ENCODE measurements at places on chromosomes 11 and 22.

GRCh38 chr22:29979777-29980321, 96.9 kb downstream of the MTMR3 start:
- peak; percentile 19 for DNase-seq

DNA sequence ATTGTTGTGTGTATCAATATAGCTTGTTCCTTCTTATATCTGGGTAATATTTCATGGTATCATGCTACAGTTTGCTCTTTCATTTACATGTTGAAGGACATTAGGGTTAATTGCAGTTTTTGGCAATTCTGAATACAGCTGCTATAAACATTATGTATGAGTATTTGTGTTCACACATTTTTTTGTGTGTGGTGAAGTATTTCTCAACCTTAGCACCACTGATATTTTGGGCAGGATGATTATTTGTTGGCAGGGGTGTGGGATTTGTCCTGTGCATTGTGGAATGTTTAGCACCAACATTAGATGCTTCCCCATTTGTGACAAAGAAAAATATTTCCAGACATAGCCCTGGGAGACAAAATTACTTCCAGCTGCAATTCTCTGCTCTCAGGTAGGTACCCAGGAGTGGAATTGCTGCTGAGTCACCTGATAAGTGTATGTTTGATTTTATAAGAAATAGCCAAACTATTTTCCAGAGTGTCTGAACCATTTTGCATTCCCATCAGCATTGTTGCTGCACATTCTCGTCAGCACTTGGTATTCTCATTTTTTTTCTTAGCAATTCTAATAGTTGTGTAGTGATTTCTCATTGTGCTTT, 128.2 kb downstream of the SNX19 start:
- no peak for DNase-seq

- no peak for DNase-seq
These were observed 101.9 kb downstream of the LRRC32 start for GRCh38 chr11:76568621-76569020.

- no peak for DNase-seq
These were observed 218.8 kb downstream of the PGR start for GRCh38 chr11:100910808-100911207.

GRCh38 chr11:67031791-67032561, 9.0 kb downstream of the SYT12 start:
- no peak for DNase-seq

DNA sequence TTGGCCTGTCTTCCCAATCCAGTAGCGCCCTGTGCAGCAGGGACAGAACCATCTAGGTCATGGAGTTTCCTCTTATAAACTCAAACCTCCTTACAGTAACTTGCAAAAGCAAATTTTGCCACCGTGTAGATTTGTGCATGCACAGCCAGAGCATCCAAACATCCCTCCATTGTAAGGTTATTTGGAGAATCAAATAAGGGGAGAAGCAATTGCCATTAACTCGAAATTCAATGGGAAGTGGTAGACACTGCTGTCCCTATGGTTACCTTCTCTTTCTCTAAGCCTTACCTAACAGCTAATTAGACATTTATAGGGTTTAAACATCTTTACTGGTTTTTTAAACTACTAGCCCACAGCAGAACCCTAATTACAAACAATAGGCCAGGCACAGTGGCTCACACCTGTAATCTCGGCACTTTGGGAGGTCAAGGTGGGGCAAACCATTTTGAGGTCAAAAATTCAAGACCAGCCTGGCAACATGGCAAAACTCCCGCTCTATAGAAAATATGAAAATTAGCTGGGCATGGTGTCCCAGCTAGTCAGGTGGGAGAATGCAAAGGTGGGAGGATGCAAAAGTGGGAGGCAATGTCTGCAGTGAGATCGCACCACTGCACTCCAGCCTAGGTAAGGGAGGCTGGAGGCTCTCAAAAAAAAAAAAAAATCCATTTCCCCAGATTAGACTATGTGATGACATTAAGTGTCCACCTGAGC, 6.6 kb downstream of the HSPA8 start:
- peak; percentile 52 for DNase-seq

- no peak for DNase-seq
These were observed 17.2 kb upstream of the KLHL35 start for GRCh38 chr11:75450236-75450635.

DNA sequence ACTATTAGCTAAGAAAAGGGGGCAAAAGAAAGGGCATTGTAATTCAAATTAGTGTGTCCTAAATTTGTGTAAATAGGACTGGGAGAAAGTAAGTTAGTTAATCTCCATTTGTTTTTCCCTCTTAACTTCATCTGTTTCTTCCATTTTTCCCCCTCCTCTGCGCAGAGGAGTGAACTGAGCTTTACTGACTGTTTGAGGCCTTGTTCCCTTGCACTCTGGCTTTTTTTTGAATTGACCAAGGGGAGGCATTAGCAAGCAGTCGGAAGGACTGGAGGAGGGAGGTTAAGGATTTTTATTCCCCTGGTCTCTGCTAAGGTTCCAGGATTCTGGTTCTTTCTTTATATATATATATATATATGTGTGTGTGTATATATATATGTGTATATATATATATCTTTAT, 15.2 kb upstream of the FANCF start:
- peak; percentile 33 for DNase-seq

- no peak for DNase-seq
These were observed 2.0 kb upstream of the LAYN start for GRCh38 chr11:111538407-111539114.

DNA sequence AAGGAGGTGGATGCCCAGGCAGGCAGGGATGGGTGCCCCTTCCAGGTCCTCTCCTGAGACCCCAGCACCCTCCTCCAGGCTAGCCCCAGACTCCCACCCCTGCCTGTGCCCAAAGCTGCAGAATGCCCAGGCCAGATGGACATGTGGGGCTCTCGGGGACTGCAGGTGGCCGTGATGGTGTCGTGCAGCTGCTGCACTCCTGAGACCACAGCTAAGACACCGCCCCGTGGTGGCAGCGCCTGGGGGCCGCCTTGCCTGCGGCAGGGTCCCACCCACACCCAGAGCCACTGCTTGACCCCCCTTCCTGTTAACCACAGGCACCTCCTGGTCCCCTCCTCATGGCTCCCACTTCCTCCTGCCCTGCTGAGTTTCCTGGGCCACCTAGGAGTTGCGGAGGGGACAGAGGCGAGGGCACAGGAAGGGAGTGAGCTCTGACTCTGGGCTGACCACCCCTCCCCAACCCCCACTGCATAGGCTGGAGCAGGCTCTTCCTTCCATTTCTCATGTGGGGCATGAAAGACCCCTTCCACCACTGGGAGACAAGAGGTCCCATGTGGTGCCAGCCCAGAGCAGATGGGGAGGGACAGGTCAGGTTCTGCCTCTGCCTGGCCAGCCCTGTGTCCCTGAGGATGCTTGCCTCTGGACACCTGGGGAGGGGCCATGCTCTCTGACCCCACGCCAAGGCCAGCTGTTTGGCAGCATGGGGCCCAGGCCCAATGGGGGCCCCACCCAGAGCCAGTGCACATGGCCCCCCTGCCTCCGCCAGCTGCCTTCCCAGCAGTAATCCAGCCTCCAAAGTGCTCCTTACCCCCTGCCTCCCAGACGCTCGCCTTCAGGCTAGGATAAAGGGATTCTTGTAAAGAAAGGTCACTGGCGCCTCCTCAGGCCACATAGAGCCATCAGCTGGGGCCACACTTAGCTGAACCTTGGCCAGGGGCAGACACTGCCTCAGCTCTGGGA, 29.3 kb downstream of the OSBPL5 start:
- peak; percentile 36 for DNase-seq

GRCh38 chr11:131685906-131686305, 315.5 kb downstream of the NTM start:
- DNase-seq = no peak

DNA sequence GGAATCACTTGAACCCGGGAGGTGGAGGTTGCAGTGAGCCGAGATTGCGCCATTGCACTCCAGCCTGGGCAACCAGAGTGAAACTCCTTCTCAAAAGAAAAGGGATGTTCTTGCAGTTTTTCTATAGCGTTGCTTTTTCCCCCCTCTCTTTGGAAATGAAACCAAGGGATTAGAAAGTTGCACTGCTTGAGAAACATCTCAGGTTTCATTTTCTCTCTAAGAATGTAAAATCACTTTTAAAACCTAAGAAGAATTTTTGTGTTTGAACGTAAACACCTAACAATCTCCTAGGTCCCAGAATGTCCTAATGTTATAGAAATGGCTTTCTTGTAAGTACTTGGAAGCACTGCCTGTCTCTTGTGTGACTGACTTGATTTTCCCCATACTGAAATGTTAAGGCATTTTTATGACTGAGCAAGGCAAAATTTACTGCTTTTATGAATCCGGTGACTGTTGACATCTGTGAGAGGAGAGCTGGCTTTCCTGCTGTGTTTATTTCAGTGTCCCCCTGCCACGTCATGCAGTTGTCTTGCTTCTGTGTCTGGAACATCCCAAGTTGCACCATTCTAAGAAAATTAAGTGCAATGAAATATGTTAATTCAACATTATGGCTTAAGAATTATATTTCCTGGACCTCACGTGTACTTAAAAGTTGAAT, 37.7 kb downstream of the NF2 start:
- DNase-seq = peak; percentile 38

GRCh38 chr11:44421090-44421675, 111.2 kb upstream of the ALX4 start:
- DNase-seq = peak; percentile 63

- no peak for DNase-seq
These were observed 22.8 kb downstream of the KLHL22 start for GRCh38 chr22:20472629-20473442.

- no peak for DNase-seq
These were observed 38.0 kb downstream of the BCR start for GRCh38 chr22:23218053-23218866.

GRCh38 chr11:36160091-36160490, 129.1 kb downstream of the COMMD9 start:
- no peak for DNase-seq

- DNase-seq = no peak
These were observed 47.6 kb upstream of the FIBIN start for GRCh38 chr11:26946257-26946716.
